Activated T-helper 17 cell treated with anti-CD3 and anti-CD28 coated beads, Interleukin-2, amount 50 U/mL, for 72 hours (primary cell): ENCODE measurements at places on chromosomes 3 and 15.

DNA sequence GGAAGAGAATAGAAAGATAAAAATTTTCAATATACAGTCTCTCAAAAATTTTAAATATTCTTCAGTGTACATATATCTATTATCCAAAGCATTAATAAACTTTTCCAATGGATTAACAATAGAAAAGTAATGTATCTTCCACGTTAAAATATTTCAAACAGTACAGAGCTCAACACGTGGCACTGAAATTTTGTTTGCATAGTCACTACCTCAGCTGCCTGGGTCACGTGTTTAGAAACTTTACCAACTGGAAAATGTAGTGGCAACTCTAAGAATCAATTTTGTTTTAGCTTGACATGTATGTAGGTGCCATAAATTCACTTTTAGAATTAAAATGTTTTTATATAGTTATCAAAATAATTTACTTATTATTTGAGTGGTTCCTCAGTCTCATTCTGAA, 85.3 kb downstream of the CNTN3 start:
- no peak for ATAC-seq

GRCh38 chr15:76163457-76164295, 103.9 kb downstream of the TMEM266 start:
- ATAC-seq = no peak

- ATAC-seq = no peak
These were observed 4.8 kb upstream of the BCL6 start for GRCh38 chr3:187750006-187750512.

- no peak for ATAC-seq
These were observed 68.8 kb upstream of the MEX3B start for GRCh38 chr15:82114660-82115059.

- peak; percentile 53 for ATAC-seq
These were observed 16.9 kb upstream of the PRKCI start for GRCh38 chr3:170205302-170205701.

DNA sequence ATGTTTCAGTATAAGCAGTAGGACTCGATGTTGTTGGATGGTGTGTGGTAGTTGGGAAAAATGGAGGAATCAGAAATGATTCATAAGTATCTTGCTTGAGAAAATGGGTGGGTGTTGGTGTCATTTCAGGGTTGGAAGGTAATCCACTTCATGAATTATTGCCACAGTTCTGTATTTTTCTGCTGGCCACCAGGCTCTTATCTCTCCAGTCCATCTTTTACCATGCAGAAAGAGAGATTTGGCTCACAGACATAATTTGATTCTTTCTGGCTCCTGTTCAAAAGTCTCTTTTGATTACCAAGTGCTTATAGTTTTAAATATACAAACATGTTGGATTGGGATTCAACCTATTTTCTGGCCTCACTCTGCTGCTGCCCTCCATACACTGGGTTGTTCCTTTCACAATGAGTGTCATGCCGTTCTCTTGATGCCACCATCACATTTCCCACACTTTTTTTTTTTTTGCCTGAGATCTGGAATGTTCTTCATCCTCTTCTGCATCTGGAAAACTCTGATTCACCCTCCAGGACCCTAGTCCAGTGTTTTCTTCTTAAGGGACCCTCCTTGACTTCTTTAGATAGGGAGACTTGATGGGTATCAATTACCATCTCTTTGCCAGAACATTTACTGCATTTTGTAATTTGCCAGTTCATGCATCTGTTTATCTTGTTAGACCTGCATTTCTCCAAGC, 69.4 kb upstream of the GAP43 start:
- no peak for ATAC-seq

DNA sequence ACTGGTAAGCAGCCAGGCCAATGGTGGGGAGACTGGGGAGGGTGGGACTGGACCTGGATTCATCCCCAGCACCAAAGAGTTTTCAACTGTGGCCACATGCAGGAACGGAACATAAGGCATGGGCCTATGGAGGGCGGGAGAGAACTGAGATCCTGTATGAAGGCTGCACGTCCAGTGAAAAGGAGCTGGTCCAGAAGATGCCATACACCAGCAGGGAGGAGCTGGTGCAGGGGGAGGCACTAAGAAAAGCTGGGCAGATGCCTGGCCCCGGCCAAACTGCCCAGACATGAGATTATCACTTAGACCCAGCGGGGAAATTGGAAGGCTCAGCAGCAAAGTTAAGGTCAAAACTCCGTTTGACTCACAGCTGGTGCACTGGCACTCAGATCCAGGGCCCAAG, 58.1 kb upstream of the MCF2L2 start:
- no peak for ATAC-seq

GRCh38 chr3:159252772-159253384, 451.0 kb downstream of the MFSD1 start:
- no peak for ATAC-seq

DNA sequence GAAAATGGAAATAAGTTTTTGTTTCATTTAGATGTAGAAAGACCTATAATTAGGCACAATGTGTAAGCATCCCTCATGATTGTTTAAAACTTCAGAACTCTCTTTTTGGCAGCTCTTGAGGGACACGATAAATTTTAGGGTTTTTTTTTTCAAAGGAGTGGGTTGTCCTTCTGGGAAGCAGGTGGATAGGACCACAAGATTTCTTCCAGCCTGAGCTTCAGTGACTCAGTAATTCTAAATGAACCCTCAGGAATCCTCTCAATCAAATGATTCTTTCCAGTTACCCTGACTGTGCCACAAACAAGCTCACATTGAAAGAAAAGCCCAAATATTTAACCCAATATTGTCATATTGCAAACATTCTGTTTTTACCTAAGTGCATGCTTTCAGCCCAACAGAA, 45.1 kb downstream of the COL8A1 start:
- no peak for ATAC-seq

DNA sequence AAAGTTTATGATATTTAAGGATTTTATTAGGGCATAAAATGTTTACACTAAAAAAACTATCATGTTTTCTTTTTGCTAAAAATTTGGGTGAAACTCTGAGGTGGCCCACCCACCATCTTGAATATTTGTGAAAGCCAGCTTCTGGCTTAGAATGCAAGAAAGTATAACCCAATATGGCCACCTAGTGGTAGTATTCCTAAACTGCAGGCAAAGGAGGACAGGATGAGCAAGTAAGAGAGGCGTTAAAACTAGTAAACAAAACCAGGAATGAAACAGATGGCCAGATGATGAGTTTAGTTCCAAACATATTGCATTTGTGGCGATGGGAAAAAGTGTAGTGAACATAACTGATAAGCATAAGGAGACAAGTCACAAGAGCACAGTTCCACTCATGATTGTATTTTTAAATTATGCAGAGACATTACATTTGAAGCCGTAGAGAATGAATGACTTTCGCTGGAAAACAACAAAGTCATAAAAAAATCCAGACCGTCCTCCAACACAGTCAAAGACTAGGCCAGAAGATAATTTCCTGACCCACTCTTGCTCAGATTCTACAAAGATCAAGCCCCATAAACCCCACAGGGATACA, 103.3 kb upstream of the PRTG start:
- peak; percentile 64 for ATAC-seq

- no peak for ATAC-seq
These were observed 14.8 kb downstream of the PAQR5 start for GRCh38 chr15:69313432-69314000.

- ATAC-seq = no peak
These were observed 180.2 kb upstream of the KCNH8 start for GRCh38 chr3:18968120-18968519.

DNA sequence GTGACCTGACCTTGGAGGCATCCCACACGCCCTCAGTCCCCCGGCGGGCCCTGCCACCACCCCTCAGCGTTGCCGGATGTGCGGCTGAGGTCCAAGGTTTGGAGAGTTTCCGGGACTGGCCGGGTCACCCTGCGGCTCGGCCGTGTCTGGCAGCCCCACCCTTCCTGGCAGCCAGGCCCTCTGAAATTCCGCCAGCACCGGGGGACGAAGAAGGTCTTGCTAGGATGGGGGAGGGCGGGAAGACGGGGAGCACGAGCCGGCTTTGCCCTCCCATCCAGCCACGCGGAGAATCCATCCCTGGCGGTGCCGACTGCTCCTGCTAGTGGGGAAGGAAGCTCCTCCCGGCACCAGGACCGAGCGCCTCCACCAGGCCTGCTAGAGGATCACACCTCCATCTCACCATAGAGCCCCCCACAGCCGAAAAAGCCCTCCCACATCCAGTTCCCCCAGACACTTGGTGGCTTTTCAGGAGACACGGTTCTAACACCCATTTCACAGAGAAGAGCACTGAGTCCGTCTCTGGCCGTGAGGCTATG, 81.5 kb downstream of the CPN2 start:
- no peak for ATAC-seq

DNA sequence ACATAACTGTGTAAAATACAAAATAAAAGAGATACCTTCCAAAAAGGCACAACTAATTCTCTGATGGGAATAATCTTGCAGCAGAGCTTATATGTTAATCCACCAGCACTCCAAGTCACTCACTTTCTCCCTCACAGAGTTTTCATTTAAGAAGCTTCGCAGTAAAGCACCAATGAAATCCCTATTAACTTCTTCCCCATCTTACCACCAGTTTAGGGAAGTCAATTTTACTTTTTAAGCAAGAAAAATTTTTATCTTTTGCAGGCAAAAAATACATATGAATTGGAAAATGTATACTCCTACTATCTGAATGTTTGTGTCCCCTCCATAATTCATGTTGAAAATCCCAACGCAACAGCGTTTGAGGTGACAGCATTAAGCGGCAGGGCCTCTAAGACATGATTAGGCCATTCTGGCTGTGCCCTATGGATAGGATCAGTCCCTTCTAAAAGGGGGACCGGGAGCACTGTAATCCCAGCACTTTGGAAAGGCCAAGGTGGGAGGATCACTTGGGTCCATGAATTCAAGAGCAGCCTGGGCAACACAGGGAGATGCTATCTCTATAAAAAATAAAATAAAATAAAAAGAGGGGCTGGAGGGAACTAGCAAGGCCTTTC, 435.8 kb downstream of the SHQ1 start:
- no peak for ATAC-seq

GRCh38 chr15:27527490-27528067, 556.6 kb downstream of the GABRG3 start:
- no peak for ATAC-seq
